ENCODE measurements at places on chromosomes 3 and 15.

- no peak for DNase-seq
These were observed 29.2 kb downstream of the NSUN3 start for GRCh38 chr3:94092086-94092485.

- no peak for DNase-seq
These were observed 24.7 kb downstream of the XPC start for GRCh38 chr3:14153663-14154062.

DNA sequence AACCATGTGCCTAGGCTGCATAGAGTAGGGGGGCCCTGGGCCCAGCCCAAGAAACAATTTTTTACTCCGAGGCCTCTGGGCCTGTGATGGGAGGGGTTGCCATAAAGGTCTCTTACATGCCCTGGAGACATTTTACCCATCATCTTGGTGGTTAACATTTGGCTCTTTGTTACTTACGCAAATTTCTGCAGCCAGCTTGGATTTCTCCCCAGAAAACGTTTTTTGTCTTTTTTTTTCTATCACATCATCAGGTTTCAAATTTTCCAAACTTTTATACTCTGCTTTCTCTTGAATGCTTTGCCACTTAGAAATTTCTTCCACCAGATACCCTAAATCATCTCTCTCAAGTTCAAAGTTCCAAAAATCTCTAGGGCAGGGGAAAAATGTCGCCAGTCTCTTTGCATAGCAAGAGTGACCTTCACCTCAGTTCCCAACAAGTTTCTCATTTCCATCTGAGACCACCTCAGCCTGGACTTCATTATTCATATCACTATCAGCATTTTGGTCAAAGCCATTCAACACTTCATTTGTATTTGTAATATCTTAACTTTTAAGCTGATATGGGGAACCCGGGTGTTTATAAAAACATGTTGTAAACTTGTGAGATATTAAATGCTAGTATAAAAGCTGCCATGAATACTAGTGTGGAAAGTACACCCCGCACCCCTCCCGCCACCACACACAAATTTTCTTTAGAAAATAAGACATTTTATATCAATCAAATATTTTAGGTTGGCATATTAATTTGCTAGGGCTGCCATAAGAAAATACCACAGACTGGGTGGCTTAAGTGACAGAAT, 56.0 kb upstream of the PLSCR4 start:
- no peak for DNase-seq

DNA sequence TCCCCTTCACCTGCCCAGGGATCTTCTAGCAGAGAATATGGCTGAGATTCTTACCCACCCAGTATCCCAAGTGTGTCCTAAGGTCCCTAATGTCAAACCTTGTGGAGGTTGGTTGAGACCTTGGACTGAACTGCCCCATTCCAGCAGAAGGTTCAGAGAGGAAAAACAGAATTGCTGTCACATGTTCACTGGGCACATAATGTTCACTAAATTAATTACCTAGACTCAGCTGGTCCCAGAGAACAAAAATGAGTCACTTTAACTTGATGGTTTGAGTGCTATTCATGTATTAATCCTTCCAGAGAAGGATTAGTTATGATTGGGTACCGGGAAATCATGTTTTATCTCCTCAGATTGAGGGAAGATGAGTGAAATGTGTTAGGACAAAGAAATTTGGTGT, 171.3 kb upstream of the GADL1 start:
- DNase-seq = no peak

DNA sequence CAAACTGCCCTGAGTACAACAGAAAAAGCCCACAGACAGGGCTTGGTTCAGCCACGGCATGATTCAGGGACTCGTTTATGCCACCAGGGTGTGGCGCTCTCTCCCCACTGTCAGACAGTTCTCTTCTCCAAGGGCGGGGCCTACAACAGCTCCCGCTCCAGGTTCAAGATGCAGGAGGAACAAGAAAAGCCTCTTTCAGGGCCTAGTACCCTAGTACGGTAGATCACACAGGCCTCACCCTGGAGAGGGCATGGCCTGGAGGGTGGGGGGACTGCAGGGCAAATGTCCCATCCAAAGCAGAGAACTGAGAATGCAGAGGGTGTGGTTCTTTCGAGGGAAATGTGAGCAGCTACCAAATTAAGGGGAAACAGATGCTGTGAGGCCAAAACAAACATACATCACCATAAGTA, 12.0 kb downstream of the MESD start:
- no peak for DNase-seq

GRCh38 chr3:15438983-15439382, 11.6 kb downstream of the EAF1 start:
- DNase-seq = no peak

DNA sequence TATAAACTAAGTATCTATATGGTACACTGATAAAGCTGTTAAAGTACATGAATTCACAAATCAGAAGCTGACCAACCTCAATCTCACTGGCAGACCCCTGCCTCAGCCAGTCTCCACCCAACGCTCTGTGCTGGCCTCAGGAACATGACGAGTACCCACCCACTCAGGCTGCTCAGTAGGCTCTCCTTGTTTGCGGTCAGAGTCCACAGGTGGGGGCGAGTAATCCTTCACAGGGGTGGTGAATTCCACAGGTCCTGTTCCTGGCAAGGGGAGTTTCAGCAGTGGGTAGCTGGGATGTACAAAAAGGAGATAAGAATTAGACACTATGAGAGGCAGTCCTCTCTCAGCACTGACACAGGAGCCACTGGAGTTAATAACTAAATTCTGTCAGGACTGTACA, 40.9 kb downstream of the SCAP start:
- no peak for DNase-seq

DNA sequence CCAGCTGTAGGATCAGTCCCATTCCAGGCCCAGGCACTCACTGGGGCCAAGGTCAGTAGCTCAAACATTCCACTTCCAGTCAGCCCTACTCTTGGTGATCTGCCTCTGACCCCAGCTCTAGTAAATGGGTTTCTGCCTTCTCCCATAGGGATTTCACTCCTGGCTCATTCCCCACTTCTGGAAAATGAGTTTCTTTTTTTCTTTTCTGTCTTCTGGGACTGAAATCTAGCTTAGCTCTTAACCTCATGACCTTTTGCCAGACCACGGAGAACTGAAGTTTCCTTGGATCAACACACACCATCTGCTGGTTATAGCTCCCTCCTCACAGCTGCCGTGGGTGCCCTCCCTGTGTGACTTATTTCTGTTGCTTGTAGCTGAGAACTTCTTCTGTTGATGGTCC, 21.3 kb downstream of the MME start:
- DNase-seq = no peak

DNA sequence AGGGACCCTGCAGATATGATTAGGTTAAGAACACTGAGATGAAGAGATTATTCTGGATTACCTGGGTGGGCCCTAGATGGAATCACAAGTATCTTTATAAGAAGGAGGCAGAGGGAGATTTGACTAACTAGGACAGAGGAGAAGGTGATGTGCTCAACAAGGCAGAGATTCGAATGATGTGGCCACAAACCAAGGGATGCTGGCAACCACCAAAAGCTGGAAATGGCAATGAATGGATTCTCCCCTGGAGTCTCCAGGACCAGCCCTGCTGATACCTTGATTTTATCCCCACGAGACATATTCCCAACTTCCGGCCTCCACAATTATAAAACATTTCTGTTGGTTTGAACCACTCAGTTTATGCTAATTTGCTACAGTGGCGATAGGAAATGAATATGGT, 42.9 kb downstream of the RGMA start:
- DNase-seq = no peak

GRCh38 chr3:55746808-55747413, 259.8 kb upstream of the WNT5A start:
- no peak for DNase-seq

- no peak for DNase-seq
These were observed 799 bp downstream of the ABI3BP start for GRCh38 chr3:100992231-100993012.

- no peak for DNase-seq
These were observed 558.6 kb downstream of the TAFA4 start for GRCh38 chr3:68373727-68374126.

- DNase-seq = no peak
These were observed 766.5 kb upstream of the CFAP20DC start for GRCh38 chr3:59816312-59816711.

- DNase-seq = no peak
These were observed 64.9 kb downstream of the GHSR start for GRCh38 chr3:172383306-172383796.

- no peak for DNase-seq
These were observed 56.5 kb downstream of the KY start for GRCh38 chr3:134594331-134594741.

DNA sequence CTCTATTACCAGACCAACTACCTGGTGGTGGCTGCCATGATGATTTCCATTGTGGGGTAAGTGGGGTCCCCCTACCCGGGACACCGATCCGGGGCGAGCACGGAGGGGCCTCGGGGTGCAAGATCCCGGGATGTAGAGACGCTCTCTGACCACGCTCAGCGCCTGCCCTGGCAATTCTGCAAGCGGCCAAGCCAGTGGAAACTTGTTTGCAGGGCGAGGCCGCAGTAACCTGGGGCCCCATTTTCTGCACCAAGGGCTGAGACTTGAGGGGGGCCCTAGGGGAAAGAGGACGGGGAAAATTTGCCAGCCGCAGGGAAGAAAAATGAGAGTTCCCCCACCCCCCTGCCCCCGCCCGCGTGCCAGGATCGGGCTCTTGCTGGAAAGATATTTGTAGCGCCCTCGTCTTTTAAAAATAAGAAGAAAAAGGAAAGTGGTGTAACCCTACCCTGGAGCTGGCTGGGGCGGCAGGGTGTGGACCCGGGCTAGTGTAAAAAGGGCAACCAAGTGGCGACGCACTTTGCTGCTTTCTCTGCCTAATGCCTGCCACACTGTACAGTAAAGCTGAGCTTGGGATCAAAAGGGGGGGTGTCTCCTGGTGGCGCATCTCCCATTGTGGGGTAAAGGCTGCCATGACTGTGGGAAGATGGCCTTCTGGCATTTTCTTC, 563 bp downstream of the ARL6IP5 start:
- no peak for DNase-seq

GRCh38 chr3:170997961-170998913, 28.3 kb downstream of the SLC2A2 start:
- no peak for DNase-seq

GRCh38 chr15:58229297-58229768, 91.2 kb downstream of the AQP9 start:
- DNase-seq = no peak

GRCh38 chr3:43915546-43915945, 224.8 kb downstream of the ABHD5 start:
- DNase-seq = no peak

GRCh38 chr3:110419096-110419495, 652.5 kb upstream of the NECTIN3 start:
- DNase-seq = no peak

DNA sequence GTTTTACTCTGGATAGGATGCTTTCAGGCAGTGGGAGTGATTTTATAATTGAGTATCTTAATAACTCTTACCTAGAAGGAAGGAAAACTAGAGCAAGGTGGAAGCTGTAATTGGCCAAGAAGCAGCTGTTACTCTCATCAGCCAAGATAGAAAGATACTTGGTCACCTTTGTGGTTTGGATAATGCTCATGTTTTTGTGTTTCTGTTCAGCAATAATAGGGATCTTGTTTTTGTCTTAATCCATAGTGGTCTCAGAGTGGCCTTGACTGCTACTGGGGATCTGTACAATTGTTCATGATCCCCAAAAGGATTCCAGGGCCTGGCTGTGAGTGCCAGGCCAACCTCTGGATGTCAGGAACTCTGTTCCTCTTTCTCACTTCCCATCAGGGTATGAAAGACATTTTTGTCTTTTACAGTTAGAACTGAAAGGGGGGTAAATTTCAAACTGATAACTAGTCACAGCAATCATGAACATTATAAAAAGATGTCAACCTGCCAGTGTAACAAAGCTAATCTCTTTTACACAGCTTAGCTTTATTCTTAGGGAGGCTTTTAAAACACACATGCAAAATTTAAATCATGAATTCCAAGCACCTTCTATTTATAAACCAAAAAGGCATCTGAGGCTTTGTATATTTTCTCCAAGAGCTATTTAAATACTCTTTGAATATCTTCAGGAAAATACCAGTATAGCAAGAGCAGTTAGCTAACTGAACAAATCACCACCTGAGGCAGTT, 6.0 kb downstream of the UBL7 start:
- DNase-seq = no peak

DNA sequence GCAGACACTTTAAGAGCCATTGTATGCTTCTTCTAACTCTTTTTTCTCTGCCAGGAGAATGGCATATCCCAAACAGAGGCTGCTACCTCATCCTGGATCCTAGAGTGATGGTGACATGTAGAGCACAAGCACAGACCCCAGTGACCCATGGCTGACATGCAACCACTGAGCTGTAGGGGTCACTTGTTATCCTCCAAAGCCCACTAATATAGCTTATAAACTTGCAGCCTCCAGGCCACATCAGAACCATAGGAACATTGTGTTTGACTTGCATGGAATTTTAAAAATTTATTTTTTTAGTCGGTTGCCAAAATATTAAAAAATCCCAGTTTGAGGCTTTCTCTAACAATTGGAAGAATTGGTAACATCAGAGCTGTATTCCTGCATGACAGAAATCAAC, 283.0 kb upstream of the WNT5A start:
- no peak for DNase-seq

GRCh38 chr3:45929042-45929679, 14.1 kb upstream of the CXCR6 start:
- DNase-seq = no peak

DNA sequence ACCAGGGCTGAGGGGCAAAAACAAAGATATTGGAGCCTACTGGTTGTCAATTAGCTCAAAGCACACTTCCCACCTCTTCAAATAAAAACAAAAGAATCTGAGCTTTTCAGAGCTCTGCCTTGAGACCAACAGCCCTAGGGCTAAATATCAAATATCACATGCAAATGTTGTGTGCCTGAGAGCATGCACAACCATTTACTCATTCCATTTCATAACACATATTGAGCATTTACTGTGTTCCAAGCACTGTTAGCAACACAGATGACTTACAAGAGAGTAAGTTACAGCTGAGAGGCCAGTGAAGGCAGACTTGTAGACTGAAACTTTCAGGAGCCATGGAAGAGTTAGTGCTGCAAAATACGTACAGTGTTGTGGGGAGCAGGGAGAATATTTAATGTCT, 222.4 kb downstream of the CPNE4 start:
- DNase-seq = no peak

DNA sequence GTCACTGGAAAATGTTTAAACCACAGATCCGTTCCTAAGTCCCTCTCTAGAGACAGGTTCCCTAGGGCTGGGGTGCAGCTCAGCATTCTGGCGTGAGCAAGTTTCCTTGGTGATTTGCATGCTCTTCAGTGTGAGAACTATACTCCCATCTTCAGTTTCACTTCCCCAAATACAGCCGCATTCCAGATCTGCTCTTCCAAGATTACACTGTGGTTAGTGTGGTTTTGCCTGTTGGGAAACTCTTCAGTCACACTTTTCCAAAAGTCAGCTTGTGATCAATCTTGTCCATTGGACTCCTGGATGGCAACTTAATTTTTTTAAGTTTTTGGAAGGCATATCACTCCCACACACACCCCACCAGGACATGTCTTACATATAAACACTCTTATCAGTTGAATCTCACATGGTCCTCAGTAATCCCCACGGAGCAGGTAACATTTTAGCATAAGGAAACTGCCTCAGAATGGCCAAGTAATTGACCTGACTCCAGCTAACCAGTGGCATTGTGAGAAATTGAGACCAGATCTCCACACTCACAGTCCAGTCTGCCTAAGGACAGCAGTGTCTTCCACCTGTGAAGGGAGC, 33.5 kb upstream of the PTPN23 start:
- no peak for DNase-seq
